Suppressor macrophage treated with lipopolysaccharide for 1 hour (primary cell): ENCODE measurements at places on chromosomes 4 and X.

DNA sequence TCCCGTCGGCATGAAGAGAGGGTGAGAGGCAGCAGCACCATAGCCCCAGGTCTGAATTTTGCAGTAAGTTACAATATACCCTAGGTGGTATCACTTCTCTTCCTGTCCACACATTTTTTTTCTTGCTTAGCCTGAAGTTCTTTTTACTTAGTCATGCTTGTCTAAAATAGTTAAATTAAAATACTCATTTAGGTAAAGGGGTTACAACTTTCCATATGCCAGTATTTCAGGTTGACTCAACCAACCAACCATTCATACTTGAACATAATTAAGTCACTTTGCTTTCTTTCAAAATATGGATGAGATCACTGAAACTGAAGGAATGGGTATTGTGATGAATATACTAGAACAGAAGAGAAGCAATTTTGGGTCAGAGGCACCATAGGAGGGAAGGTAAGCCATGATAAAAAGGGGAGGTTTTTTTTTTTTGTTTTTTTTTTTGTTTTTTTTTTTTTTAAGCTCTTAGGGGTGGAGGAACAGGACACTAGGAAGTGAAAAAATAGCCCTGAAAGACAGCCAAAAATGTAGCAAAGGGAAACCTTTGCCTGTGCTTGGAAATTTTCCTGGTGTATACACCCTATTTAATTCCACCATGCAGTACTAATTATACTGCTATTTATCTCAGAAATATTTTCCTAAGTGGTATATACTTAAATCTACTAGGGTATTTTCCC lies 41.8 kb downstream of the RPS6KA3 start:
- DNase-seq: peak; percentile 45

GRCh38 chrX:130145123-130145522 lies 20.5 kb downstream of the AIFM1 start:
- DNase-seq: no peak

GRCh38 chrX:53084043-53084570 lies 1.9 kb downstream of the TSPYL2 start:
- DNase-seq: no peak

- no peak for DNase-seq
These were observed 24.9 kb upstream of the AMOT start for GRCh38 chrX:112865464-112866025.

DNA sequence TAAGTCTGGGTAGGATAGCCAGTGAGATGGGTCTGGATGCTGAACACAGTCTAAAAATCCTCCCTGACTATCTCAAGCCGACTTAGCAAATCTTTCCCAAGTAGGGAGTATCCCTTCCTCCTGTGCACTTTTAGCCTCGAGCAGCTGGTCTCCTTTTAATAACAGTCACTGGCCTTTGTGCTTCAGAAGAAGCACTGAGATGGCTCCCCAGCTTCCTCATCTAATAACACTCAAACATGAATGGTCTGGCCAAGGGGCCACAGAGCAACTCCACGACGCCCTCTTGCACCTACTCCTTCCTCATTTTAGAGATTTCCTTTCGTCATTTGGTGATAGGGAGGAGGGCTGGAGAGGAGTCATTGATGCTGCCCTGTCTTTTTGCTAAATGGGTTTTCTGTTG lies 78.8 kb upstream of the TMEM150C start:
- peak; percentile 87 for DNase-seq

DNA sequence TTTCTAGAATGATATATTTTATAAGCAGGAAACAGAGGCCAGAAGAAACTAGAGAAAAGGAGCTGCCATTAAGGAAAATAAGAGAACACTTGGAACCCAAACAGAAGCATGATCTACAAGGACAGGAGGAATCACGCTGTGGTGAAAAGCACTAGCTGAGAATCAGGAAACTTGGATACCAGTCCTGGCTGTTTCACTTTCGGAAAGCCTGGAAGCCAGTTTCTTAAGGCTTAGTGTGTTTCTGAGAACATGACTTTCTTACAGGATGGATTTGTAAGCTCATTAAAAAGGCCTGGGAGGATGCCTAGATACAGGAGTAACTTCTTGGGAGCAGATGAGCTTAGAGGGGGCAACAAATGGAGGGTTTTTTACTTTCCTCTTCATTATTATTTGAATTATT lies 36.9 kb downstream of the TLL1 start:
- no peak for DNase-seq

GRCh38 chr4:1856943-1857699 lies 1.2 kb upstream of the LETM1 start:
- peak; percentile 15 for DNase-seq

- DNase-seq: no peak
These were observed 1999.4 kb upstream of the AGA start for GRCh38 chr4:179441596-179441995.

- no peak for DNase-seq
These were observed 92.2 kb downstream of the SH3BGRL start for GRCh38 chrX:81294101-81294500.

- no peak for DNase-seq
These were observed 46.7 kb downstream of the REELD1 start for GRCh38 chr4:146261041-146261440.

GRCh38 chr4:1629699-1630083 lies 54.4 kb downstream of the FAM53A start:
- no peak for DNase-seq

DNA sequence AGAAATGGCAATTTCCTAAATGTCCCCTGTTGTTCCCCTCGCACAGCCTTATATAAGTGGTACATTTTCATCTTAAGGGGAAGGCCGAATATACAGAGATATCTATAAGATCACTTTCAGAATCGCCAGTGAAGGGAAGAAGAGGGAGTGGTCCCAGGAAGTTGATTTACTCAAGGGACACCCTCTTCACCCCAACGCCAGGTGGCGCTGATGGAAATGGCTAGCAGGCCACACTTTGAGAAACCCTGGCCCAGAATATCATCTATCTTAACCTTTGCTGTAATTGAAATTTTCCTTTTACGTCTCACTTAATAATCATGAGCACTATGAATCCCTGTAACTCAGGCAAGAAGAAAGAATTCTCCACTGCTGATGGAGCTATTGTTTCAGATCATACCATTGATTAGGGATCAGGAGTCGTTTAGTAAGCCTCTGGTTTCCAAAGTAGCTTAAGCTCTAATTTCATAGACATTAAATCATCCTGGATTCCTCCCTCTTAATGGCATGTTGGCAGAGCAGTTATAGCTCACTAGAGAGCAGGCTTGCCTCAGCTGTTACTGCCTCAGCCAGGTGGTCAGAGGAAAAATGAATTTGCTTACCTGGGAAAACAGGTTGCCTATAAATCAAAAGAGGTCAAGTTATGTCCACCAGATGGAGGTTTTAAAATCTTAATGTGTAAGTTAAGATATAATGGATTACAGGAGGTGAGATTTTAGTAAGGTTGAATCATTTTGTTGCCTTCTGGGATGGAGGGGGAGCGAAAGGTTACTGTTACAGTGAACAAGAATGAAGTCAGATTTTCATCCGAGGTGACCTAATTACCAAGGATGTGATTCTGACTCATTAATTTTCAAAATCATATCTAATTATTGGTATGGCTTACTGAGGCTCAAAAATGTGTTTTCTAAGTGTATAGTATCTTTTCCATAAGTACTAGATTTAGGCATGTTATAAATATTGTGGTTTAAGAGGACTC lies 941.2 kb upstream of the TENM3 start:
- DNase-seq: peak; percentile 44
